ENCODE measurements at places on chromosomes 11 and 22. TPM values are rescaled to one million over a fixed set of nuclear protein-coding genes. Genes with fewer than 3 reads are reported as not detected.

GRCh38 chr11:111362887-111363411 is 16.1 kb downstream of the POU2AF1 start:
- H3K27me3 ChIP-seq = no peaks in the 10 kb centered on the region
- no peak for DNase-seq
- no peak overlapping the region for H3K27ac ChIP-seq
- H3K4me3 ChIP-seq = no peak overlapping the region
- H3K36me3 ChIP-seq = no peaks in the 10 kb centered on the region

The GAL gene
- polyA plus RNA-seq = 0.67 TPM

The FGF3 gene
- not detected for polyA plus RNA-seq

GRCh38 chr11:115760461-115761320 is 256.5 kb upstream of the CADM1 start:
- no peaks in the 10 kb centered on the region for H3K27me3 ChIP-seq
- DNase-seq = peak; percentile 22
- H3K36me3 ChIP-seq = no peaks in the 10 kb centered on the region
- H3K4me3 ChIP-seq = no peak overlapping the region

GRCh38 chr11:110874437-110875030 is 162.3 kb upstream of the ARHGAP20 start:
- no peak overlapping the region for H3K4me3 ChIP-seq
- no peak for DNase-seq
- no peaks in the 10 kb centered on the region for H3K4me1 ChIP-seq
- no peaks in the 10 kb centered on the region for H3K27me3 ChIP-seq
- no peak overlapping the region for H3K27ac ChIP-seq

DNA sequence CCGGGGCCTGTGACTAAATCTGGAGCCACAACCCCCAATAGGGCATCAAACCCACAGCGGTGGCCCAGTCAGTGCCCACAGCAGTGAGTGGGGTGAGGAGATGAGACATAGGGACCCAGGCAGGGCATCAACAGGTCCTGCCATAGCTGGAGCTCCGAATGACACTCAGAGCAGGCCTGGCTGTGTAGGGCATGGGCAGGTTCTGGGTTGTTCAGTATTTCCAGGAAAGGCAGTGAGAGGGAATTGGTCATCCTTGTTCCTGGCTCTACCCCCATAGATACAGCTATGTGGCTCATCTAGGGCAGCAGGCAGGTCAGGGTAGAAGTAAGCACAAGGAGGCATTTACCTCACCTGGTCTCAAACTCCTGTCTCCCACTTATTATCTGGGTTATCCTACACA is 126.6 kb downstream of the BUD13 start:
- no peak overlapping the region for H3K27ac ChIP-seq
- no peak overlapping the region for H3K4me3 ChIP-seq
- no peaks in the 10 kb centered on the region for H3K36me3 ChIP-seq
- H3K27me3 ChIP-seq = no peaks in the 10 kb centered on the region
- no peak for DNase-seq
- no peaks in the 10 kb centered on the region for H3K4me1 ChIP-seq

- DNase-seq = no peak
- no peaks in the 10 kb centered on the region for H3K4me1 ChIP-seq
- no peak overlapping the region for H3K27ac ChIP-seq
- H3K27me3 ChIP-seq = no peaks in the 10 kb centered on the region
- peaks cover 6% of the 10 kb centered on the region for H3K36me3 ChIP-seq
Measured at GRCh38 chr11:34476849-34477248, 36.7 kb downstream of the ELF5 start.

- no peaks in the 10 kb centered on the region for H3K4me1 ChIP-seq
- DNase-seq = no peak
- no peak overlapping the region for H3K4me3 ChIP-seq
- H3K27ac ChIP-seq = no peak overlapping the region
Measured at GRCh38 chr11:9645881-9646280, 18.0 kb upstream of the SWAP70 start.

The SYTL2 gene
- 12.1 TPM for polyA plus RNA-seq

The HTR3B gene
- polyA plus RNA-seq = not detected

The FAM83F gene
- 0.13 TPM for polyA plus RNA-seq
